Stimulated activated CD8-positive, alpha-beta memory T cell treated with anti-CD3 and anti-CD28 coated beads, Interleukin-2, amount 100 ng/mL, for 1 hour (primary cell): ENCODE measurements at places on chromosomes 12 and 14.

- peak; percentile 8 for DNase-seq
These were observed 40.1 kb downstream of the SMIM41 start for GRCh38 chr12:52119398-52120254.

DNA sequence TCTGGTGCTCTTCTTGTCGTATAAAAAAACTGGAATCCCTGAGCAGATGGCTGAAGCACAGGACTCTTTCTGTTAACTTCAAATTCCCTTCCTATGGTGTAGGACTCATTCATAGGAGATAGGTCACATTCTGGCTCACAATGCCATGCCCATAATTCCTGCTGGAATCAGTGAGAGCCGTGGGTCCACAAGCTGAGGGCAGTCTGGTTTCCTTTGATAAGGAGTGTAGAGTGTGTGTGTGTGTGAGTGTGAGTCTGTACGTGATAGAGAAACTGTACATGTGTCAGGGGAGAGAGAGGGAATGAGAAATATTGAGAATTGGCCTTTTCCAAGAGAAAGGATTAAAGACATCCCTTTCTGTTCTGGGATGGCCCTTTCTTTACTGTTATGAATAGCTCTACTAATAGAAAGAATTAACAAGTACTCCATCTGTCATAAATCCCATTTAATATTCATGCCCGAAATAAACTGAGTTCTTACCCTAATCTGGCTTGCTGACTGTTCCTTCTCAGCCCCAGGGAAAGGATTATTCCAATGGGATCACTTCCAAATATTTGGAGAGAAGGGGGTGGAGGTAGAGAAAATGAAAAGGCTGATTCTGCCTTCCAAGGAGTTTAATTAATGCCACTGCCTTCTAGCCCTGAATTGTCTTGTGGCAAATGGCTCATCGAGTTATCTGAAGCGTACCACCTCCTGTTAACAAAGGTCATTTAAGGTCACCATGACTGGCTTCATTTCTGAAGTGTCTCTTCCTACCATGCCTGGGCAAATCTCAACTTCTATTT lies 79.0 kb downstream of the TMX1 start:
- no peak for DNase-seq

GRCh38 chr14:71959055-71959454 lies 26.8 kb downstream of the RGS6 start:
- no peak for DNase-seq

DNA sequence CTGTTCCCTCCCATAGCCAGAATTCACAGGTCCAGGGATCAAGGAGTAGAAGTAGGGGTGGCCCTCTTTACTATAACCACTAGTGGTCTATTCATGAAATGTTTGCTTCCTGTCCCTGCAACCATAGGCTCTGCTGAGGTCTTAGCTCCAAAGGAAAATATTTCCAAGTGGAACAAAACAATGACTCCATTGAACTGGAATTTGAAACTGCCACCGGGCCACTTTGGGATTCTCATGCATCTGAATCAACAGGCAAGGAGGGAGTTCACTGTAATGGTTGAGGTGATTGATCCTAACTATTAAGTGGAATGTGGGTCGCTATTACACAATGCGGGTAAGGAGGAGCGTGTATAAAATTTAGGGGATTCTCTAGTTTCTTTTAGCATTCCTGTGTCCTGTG lies 197.0 kb downstream of the ETNK1 start:
- DNase-seq: no peak

GRCh38 chr12:68428724-68429501 lies 96.8 kb upstream of the MDM1 start:
- no peak for DNase-seq

- DNase-seq: no peak
These were observed 185.7 kb downstream of the DAD1 start for GRCh38 chr14:22403296-22403695.

- no peak for DNase-seq
These were observed 328.8 kb upstream of the NOVA1 start for GRCh38 chr14:26926585-26926984.

GRCh38 chr12:19746471-19746870 lies 307.2 kb downstream of the AEBP2 start:
- DNase-seq: no peak

GRCh38 chr14:54778618-54779345 lies 123.8 kb downstream of the GCH1 start:
- DNase-seq: no peak

DNA sequence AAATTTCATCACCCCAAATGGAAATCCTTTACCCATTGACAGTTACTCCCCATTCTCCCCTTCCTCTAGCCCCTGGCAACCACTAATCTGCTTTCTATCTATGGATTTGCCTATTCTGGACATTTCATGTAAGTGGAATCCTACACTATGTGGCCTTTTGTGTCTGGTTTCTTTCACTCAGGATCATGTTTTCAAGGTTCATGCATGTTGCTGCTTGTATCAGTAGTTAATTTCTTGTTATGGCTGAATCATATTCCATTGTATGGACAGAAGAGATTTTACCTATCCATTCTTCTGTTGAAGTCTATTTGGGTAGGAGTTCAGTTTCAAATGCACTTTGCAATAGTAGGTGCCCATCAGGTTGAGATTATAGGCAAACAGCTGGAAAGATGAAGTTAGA lies 1.4 kb downstream of the RFC5 start:
- DNase-seq: no peak

DNA sequence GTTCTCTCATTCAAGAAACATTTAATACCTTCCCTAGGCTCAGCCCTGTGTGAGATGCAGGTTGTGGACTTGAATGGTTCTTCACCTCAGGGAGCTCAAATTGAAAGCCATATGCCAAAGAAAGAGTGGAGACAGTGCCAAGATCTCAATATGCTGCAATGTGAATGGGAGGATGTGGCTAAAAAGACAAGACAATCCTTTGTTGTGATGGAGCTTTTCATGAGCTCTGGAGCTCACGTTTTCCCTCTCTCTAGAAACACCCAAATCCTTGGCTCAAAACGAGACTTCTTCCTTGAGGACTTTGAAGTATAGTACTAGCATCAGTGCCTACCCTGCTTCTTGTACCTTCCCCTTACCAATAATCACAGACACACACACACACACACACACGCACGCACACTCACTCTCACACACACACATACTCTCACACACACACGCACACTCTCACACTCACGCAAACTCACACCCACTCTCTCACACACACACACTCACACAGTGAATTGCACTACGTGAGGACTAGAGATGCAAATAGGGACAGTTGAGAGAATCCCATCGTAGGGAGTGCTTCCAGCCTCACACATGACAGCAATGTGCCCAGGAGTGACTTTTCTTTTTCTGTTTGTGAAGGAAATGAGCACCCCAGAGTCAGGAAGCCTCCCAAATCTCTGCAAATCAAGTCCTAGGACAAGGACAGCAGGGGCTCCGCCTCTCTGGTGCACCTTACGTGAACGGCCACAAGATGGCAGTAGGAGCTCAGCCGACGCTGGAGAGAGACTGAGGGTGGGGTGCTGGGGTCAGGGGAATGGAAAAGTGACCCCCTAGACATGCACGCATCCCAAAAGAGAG lies 231.4 kb downstream of the PCNX1 start:
- DNase-seq: peak; percentile 17

- no peak for DNase-seq
These were observed 35.3 kb upstream of the RTRAF start for GRCh38 chr14:51954031-51954430.

DNA sequence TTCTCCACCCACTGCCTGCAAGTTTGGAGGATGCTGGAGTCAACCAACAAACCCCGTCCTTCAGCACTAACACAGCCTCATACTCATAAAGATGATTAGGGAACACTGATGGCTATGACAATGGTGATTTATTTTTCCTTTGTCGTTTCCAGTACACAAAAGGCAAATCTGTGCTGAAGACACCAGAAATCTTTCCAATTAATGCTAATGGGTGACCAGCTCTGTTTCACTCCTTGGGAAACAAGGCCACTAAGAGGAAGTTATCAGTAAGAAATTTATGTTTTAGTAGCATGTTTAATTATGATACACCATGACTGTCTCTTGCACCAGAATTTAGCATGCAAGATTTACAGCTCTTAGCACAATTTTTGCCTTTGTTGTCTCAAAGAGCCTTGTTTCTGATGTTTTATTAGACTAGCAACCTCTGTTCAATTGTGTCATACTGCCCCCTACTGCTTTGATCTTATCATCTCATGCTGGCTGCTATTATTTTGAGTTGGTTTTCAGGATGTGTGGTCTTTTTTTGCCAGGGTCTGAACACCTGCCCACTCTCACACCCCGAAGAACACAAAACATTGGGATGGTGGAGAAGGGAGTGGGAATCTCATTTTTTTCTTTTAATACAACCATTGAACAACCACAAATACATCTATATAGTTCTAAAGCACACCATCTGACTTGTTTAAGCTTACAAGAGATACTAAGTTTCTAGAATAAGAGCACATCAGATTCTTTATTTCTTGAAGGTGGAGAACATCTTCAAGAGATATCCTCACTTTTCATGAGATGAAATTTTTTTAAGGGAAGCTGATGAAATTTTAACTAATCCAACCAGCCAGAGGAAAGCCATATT lies 160.9 kb downstream of the SPTSSA start:
- DNase-seq: no peak
